ENCODE measurements at places on chromosomes 16 and 17.

GRCh38 chr17:57968456-57968855 lies 13.2 kb upstream of the CUEDC1 start:
- DNase-seq = no peak

DNA sequence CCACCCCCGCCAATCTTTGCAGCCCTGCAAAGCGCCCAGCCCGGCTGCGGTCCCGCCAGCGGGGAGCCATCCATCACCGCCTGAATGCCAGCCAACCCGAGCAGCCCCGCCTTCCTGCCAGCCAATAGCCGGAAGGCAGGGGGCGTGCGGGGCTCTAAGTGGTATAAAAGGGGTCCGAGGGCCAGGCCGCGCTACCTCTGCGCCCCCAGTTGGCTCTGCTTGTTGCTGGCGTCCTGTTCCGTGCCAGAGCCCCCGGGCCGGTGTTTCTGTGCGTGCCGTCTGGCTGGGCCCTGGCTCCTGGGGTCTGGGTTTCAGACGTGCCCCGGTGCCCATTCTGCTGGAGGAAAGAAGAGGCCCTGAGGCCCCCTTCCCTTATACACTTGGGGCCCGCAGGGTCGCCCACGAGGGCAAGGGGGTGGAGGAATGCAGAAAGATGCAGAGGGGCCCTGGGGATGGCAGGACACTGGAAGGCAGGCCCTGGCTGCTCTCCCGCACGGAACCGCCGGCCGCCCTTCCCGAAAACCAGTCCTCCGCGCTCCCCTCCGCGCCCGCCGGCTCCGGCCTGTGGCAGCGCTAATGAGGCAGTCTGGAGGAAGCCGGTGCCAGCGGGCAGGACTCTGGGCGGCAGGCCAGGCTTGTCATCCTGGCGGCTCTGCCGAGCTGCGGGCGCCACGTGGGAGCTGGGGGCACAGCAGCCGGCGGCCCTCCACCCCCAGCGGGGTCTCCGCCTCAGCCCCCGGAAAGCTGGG lies 14.0 kb downstream of the COPZ2 start:
- DNase-seq = peak; percentile 84

- no peak for DNase-seq
Observed at GRCh38 chr17:59488805-59489204, 76.6 kb upstream of the DHX40 start.

DNA sequence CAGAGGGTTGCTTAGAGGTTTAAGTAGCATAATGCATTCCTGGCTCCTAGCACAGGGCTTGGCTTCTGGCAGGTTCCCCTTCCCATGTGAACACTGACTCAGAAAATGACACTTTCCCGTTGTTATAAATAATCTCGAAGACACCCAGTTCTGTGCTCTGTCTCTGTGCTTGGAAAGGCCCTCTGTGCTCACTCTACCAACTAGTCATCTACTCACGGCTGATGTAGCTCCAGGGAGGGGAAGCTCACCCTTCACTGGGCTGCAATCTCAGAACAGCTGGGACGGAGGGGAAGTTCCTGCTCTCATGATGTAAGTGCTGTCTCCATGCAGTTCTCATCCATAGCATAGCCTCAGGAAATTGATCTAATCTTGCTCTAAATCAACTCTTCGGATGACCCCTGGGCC lies 230.5 kb upstream of the ASIC2 start:
- DNase-seq = no peak

GRCh38 chr17:60134396-60135150 lies 15.2 kb upstream of the CA4 start:
- DNase-seq = peak; percentile 57

DNA sequence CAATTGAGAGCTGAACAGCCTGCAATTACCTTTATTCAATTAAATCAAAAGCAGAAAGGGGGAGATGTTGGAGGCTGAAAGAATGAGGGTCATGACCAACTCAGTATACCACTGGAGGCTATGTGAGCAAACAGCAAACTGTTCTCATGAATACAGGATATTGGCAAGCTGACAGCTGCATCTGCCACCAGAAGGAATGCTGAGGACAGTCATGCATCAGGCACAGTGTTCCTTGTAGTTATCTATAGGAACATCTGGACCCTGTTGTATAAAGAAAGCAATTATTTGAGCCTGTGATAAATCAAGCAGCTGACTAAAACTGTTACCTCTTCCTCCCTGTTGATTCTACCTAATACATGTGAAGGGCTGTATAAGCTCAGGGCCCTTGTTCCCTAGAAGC lies 2064.6 kb downstream of the TP53TG3F start:
- DNase-seq = no peak

DNA sequence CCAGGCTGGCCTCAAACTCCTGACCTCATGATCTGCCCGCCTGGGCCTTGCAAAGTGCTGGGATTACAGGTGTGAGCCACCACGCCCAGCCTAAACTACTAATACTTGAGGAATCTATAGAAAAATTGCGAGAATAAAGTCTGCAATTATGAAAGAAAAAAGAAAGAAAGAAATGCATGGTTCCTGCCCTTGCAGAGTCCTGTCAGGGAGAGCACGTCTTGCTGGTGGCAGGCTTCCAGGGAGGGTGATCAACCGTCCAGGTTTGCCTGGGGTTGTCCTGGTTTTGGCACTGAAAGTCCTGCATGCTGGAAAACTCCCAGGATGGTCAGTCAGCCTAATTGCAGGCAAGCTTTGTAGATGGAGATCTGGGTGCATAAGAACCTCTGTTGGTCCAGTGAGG lies 21.5 kb upstream of the KIFC3 start:
- peak; percentile 36 for DNase-seq

GRCh38 chr17:67123699-67124098 lies 79.3 kb downstream of the CACNG1 start:
- no peak for DNase-seq

GRCh38 chr16:77353587-77354263 lies 81.1 kb downstream of the ADAMTS18 start:
- no peak for DNase-seq

GRCh38 chr17:863880-864279 lies 81.7 kb downstream of the MRM3 start:
- DNase-seq = no peak

- DNase-seq = no peak
Observed at GRCh38 chr16:414395-415169, 10.9 kb upstream of the RAB11FIP3 start.

DNA sequence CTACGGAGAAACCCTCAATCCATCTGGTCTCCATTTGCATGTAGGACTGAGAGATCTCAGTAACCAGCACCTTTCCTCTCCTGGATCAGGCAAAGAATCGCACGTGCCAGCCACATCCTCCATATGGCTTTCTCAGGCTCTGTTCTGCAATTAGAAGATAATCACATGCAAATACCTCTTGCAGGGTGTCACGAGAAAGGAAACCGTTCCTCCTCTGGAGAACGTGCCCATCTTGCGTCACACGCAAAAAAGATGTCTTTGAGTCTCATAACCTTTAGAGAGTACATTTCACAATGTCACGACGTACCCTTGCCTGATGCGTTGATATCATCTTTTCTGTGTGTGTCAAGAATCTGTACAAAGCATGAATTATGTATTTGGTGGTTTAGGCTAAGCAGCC lies 36.2 kb upstream of the DNAH17 start:
- no peak for DNase-seq

GRCh38 chr17:42893359-42893758 lies 7.2 kb upstream of the G6PC1 start:
- DNase-seq = no peak

Data from heart right ventricle (tissue), 16 donors.